ENCODE measurements at places on chromosomes 11 and 22. TPM values are rescaled to one million over a fixed set of nuclear protein-coding genes. Genes with fewer than 3 reads are reported as not detected.

- DNase-seq, result no peak
These were observed 4.2 kb downstream of the SCGB1C1 start for GRCh38 chr11:196786-197731.

GRCh38 chr11:16743478-16743877 is 5.0 kb downstream of the C11orf58 start:
- no peak for DNase-seq

DNA sequence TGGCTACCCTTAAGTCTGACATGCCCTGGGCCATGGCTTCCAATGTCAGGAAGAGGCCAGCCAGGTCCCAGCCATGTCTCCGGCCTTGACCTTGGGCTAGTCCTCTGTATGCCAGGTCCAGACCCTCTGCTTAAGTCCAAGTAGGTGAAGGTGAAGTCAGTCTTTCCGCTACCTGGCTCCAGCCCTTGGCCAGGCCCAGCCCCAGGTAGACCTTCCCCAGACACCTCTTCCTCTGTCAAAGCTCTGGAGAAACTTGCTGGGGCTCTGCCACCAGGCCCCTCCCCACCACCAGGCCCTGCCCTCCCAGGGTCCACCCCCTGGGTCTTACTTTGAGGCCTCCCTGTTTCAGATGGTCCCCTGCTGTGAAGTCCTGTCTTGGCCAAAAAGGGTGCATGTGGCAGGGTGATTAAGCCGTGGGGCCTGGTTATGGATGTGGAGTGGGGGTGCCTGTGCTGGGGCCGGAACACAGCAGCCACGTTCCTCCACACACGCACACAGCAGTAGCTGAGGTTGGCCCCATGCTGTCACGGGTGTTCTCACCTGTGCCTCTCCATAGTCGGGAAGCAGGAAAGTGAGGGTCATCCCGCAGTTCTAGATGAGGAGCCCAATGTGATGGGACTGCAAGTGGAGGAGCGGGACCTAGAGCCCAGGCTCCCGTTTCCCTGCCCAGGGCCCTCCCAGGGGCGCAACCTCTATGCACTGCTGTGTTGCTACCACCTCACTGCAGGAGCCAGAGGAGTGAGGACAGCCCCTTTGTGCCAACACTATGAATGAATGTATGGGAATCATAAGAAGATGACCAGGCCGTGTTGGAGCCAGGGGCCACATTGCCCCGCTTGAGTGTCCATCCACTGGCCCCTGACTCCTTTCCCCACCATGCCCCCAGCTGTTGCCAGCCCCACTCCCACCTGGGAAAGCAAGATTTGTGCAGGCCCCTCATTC is 72.2 kb downstream of the LINC01488 start:
- DNase-seq, result no peak

DNA sequence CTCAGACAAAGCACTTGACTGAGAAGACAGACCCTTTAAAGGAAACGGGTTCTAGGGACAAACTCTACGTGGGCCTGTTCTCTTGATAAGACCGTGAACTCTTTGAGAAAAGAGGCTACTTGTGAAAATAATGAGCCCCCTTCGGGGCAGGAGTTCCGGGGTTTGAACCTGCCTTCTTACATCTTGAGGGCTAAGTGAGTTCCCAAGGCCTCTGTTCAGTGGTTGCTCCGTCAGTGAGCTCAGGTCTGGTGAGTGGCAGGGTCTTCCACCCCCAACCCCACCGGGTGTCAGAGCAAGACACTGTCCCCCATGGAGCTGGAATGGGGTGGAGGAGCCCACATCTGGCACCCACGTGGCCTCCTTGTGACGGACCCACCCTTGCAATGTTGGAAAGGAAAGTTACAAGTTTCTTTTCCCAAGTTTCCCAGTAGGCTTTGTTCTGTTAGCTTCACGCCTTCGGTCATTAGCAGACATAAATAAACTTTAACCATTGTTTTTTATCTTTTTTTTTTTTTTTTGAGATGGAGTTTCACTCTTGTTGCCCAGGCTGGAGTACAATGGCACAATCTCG is 6.3 kb upstream of the SAMM50 start:
- DNase-seq, result no peak

DNA sequence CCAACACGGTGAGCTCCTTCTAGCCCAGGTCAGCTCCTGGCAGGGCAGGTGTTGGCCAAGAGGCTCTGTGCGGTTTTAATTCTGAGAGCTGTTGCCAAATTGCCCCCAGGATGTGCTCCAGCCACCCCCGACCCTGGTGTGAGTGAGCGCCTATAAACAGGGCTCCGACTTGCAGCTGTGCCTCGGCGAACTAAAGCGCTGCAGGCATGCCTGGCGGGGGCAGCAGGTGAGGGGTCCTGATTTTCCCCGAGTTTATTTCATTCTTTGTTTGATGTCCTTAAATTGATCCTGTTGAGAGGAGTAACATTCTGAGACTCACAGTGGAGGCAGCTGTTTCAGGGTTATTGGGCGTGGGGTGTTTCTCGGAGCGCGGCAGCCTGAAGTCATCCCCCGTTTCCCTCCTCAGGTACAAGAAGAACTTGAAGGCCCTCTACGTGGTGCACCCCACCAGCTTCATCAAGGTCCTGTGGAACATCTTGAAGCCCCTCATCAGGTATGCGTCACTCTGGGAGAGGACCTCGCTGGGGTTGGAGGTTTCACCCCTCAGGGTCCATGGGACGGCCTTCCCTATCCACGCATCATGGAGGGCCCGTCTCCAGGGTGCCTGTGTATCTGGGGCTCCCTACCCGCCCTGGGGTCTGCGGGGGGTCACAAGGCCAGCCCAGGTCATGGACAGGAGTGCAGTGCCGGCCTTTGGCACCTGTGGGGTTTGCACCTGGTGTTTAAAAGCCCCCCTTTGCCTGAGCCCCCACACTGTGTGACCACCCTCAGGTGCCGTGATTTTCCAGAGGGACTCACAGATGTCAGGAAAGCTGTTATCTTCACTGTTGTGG is 62.1 kb downstream of the ARHGAP8 start:
- DNase-seq, result no peak

GRCh38 chr11:35553831-35554230 is 28.4 kb upstream of the PAMR1 start:
- DNase-seq, result peak; percentile 89

- no peak for DNase-seq
These were observed 52.3 kb downstream of the GAB4 start for GRCh38 chr22:16955678-16956210.

DNA sequence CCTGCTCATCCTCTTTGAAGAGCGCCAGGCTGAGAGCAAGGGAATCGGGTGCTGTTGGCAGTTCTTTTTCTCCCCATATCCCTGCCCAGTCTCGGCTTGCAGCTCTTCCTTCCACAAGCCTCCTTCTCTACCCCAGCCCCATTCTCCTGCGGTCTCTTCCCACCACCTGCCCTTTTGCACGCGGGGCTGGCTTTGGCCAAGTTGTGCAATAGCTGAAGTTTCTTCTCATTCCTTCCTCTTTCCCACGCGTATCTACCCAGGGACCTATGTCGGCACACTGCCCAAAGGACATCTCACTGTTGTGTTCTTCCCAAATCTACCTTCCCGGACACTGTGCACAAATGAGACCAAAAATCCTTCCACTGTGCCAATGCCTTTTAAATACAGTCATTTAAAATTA is 22.3 kb upstream of the HTR3A start:
- DNase-seq, result no peak

- no peak for DNase-seq
These were observed 14.6 kb downstream of the PHLDA2 start for GRCh38 chr11:2914455-2915195.

DNA sequence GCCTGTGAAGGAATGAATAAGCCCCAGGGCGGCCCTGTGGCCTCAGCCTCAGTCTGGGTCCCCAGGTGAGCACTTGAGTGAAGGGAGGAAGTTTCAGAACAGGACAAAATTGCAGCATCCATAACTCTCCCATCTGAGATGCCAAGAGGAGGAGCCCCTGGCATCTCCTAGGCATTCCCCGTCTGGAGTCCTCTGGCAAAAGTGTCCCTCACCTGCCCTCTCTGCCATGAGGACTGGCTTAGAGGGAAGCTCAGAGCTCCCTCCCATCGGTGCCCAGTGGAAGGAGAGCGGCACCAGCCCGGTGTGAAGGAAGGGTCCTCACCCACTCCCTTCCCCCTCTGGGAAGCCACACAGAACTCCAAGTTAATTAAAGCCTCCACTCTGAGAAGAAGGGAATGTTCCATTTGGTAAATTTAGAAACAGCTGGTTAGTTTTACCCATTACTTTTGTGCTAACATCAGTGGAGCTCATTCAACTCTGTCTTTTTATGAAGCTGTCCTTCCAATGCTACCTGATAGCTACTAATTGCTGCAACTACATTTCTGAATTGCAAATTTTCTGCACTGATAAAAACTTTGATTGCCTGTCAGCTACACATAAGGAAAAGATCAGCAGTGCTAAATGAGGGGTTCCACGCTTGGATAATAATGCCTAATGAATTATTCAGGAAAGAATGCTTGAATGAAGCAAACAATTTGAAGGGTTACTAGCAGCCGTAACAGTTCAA is 123.3 kb upstream of the RCN1 start:
- DNase-seq, result no peak

PKDREJ gene
- total RNA-seq, result 0.09 TPM

CRY2 gene
- 19.6 TPM for total RNA-seq

TSSK2 gene
- not detected for total RNA-seq

Data from fibroblast of the aortic adventitia (primary cell).